ENCODE measurements at places on chromosomes 11 and 22.
A peak's percentile ranks its signal among the peaks of the same experiment; 100 is the strongest.

DNA sequence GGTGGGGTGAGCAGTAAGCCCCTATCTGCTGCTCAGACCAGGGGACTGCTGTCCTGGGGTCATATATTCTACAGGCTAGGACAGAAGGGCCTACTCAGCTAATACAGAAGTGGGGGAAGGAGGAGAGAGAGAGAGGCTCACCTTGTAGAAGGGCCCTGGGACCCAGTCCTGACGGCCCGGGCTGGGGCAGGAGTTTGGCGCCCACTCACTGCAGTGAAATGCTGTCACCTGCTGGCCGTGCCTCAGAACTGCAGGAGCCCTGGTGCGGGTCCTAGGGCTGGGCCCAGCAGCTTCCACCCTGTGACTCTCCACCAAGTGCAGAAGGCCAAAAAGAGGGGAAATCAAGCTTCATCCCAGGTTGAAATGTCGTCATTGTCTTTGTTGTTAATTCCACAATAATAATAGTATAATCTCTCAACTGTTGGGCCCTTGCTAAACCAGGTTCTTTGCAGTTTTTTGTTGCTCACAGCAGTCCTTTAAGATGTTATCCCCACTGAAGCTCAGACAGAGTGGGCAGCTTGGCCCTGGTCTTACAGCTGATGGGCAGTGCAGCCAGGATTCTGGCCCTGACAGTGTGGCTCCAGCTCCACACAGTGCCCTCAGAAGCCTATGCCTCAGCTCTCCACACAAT, 29.6 kb downstream of the TRIM29 start:
- DNase-seq: no peak

- DNase-seq: no peak
Measured at GRCh38 chr11:85541683-85542082, 85.5 kb downstream of the DLG2 start.

- DNase-seq: peak; percentile 56
Measured at GRCh38 chr11:27158456-27159334, 118.1 kb downstream of the BBOX1 start.

- DNase-seq: no peak
Measured at GRCh38 chr11:76803811-76804600, 20.9 kb downstream of the TSKU start.

DNA sequence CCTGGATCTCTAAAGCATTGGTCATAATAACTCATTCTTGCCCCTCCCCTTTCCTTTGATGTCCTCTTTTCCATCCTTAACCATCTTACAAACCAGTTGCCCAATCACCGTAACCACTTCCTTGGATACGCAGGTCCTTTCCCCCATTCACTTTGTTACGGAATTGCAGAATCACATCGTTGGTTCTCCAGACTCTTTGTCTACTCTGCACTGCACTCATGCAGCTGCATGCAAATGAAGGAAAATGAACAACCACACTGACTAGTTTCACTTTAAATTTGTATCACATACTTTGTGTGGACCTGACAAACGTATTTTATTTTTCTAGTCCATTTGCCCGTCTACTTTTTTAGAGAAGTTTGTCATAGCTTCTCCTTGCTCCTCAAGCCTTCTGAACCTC, 69.9 kb downstream of the SLC5A12 start:
- DNase-seq: no peak

GRCh38 chr22:29877620-29878019, 5.4 kb upstream of the MTMR3 start:
- no peak for DNase-seq

DNA sequence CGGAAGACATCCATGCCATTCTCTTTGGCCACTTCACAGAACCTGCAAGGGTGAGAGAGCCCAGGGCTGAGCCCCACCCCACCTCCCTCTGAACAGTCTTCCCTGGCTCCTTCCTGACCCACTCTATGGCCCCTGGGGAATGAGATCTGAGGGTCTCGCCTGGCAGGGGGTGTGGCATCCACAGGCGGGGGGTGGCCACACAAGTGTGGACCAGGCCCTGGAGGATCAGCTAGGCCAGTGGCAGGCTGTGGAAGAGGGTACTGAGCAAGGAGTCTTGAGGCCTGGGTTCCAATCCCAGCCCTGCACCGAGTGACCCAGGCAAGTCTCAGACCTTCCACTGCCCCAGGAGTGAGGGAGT, 5.6 kb upstream of the LRFN4 start:
- DNase-seq: no peak

- DNase-seq: no peak
Measured at GRCh38 chr11:75930534-75930933, 115.5 kb downstream of the UVRAG start.

- DNase-seq: peak; percentile 23
Measured at GRCh38 chr22:29689880-29690213, 30.0 kb upstream of the CABP7 start.

GRCh38 chr11:123065621-123066020, 3.7 kb upstream of the HSPA8 start:
- DNase-seq: no peak

- no peak for DNase-seq
Measured at GRCh38 chr11:45489281-45489905, 176.0 kb downstream of the CHST1 start.

GRCh38 chr11:64787526-64788320, 9.4 kb upstream of the SF1 start:
- DNase-seq: no peak

GRCh38 chr11:19675397-19675796, 37.2 kb upstream of the NAV2 start:
- DNase-seq: no peak

GRCh38 chr11:36840378-36840777, 242.3 kb upstream of the RAG2 start:
- DNase-seq: no peak

- peak; percentile 2 for DNase-seq
Measured at GRCh38 chr11:74538680-74539079, 45.2 kb upstream of the LIPT2 start.

- peak; percentile 63 for DNase-seq
Measured at GRCh38 chr11:70397983-70398833, at the start of gene CTTN. TSS of gene CTTN (plus strand) at chr11:70398529. CDS start at chr11:70407298, 8,769 bp downstream.

Data from amniotic stem cell (primary cell).